ENCODE measurements at places on chromosomes 5 and 9.

GRCh38 chr9:111728617-111729366 lies 65.9 kb downstream of the SHOC1 start:
- no peak for DNase-seq

GRCh38 chr5:113108485-113108884 lies 131.9 kb downstream of the DCP2 start:
- no peak for DNase-seq

DNA sequence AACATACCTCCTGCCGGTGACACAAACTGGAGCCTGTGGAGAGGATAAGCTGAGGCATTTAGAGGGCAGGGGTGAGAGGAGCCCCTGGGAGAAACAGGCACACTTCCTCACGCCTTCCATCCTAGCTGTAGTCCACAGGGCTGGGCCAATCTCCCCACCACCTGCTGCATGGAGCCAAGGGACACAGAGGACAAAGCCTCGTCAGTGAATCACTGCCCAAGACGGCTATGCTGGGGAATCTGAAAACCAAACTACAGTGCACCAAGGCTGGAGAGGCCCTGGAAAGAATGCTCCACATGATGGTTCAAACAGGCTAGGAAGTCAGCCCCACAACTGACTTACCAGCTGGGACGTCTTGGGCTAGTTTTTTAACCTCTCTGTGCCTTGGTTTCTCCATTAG lies 57.0 kb downstream of the SHB start:
- no peak for DNase-seq

DNA sequence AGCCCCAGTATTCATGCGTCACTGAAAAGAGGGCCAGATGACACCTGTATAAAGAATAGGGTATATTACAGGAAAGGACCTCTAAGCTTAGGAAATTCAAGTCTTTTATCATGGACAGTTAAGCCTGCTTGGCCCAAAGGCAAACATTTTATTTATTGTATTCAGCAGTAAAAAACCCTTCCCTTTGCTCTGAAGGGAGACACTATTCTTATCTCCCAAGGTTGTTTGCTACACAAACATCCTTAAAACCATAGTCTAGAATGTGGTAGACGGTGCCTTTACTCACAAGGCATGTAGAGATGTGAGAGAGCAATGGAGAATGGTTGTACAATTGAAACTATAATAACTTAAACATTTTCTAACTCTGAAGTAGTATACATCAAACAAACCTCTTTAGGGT lies 33.9 kb downstream of the FTMT start:
- DNase-seq = no peak

- no peak for DNase-seq
Measured at GRCh38 chr9:79742110-79742721, 170.5 kb downstream of the TLE4 start.

All from NCI-H345 (cell line).